ENCODE measurements at places on chromosomes 12 and 14.

- ATAC-seq, result no peak
Measured at GRCh38 chr14:99790978-99791376, 2.2 kb upstream of the EML1 start.

- ATAC-seq, result no peak
Measured at GRCh38 chr12:110421701-110422100, 18.2 kb upstream of the ANAPC7 start.

DNA sequence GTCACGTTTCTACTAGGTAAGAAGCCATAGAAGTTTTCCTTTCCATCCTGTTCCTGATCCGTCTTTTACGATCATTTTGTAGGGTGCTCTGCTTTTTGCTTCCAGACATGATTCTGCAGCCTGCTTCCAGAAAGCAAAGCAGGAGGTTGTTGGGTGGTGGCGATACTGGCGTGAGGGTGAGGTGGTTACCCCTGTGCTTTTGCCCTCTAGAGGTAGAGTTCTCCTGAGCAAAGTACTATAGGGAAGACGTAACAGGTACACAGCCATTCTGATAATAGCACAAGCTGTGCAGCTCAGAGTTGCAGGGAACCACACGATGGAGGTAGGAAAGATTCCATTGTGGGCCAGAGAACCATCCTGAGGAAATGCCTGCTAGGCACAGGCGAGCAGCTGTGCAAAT lies 186.0 kb downstream of the PAH start:
- no peak for ATAC-seq

DNA sequence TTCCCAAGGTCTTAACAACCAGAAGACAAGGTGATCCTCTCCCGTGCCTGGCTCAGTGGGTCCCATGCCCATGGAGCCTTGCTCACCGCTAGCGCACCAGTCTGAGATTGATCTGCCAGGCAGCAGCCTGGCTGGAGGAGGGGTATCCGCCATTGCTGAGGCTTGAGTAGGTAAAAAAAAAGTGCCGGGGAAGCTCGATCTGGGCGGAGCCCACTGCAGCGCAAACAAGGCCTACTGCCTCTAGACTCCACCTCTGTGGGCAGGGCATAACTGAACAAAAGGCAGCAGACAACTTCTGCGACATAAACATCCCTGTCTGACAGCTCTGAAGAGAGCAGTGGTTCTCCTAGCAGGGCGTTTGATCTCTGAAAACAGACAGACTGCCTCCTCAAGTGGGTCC lies 104.0 kb downstream of the C14orf39 start:
- ATAC-seq, result no peak

DNA sequence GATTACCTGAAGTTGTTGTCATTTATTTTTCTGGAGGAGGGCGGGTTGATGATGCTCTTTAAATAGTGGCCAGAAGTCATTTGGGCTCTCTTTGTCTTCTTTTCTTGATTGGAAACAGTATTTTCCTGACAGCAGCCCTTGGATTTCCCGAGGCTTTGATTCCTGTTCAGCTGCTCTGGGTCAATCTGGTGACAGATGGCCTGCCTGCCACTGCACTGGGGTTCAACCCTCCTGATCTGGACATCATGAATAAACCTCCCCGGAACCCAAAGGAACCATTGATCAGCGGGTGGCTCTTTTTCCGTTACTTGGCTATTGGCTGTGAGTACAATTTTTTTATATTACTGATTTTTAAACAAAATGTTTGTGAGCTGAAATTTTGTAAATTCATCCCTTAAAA lies 60.4 kb downstream of the ANAPC7 start:
- ATAC-seq, result no peak

DNA sequence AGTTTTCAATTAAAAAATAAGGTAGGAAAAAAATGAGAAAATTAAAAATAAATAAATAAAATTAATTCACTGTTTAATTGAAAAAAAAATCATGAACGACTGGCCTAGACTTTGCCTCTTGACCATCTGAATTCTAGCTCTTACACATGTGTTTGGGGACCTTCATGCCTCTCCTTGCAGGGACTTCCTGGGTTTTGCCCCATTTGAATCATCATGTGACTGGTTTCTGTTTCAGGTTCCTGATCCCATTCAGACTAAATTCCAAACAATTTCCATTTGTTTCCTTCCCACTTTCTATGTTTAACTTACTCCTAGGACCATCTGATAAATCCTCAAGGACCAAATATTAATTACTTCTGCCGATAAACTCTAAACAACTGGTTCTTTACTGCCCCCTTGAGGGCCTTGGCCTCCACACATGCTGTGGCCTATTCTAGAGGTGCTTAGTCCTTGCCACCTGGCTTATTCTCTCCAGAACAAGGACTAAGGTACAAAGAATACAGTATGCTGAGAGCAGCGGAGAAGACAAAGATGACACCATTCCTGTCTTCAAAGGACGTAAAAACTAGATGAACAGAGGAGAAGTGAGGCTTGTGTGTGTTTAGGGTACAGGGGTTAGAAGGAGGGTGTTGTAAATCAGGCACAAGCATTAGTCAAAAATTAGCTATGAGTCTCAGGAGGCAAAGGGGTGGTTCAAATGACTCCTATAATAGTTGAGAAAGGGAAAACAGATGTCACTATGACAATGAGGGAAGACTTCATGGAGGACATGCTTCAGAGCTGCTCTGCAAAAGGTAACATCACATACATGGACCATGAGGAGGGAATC lies 125.8 kb upstream of the AVPR1A start:
- peak; percentile 87 for ATAC-seq

GRCh38 chr12:85951823-85952222 lies 77.7 kb downstream of the NTS start:
- ATAC-seq, result no peak

DNA sequence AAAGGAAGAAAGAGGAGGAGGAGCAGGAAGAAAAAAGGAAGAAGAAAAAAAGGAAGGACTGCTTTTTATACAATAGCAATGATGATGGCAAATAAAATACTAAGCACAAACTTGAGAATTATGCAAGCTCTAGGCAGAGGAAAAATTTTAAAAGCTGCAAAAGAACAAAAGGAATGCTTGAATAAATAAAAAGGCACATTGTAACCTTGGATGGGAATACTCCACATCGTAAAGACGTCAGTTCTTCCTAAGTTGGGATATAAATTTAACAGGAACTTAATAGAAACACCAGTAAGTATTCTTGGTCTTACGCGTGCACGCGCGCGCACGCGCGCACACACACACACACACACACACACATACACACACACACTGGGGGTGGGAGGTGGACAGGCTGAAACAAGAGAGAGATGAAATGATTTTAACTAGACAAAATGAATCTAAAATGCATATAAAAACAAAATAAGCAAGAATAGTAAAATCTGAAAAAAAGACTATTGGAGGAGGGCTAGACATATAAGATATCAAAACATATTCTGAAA lies 43.0 kb downstream of the SERPINA3 start:
- no peak for ATAC-seq

DNA sequence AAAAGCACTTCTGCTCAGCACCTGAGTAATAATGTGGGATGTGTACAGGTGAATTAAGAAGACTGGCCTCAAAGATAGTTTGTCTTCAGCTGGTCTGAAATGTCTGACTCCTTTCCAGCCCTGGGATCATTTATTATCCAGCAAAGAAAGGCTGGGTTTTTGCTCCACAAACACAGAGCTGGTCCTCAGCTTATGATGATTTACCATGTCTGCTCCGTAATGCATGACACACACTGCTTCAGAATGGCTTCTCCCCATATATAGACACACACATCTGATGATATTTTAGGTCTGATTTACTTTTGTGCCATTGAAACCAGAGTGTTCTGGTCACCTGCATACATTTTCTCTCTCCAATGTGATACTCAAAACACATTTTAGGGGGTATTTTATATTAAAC lies 225.0 kb downstream of the SLC25A21 start:
- ATAC-seq, result no peak

DNA sequence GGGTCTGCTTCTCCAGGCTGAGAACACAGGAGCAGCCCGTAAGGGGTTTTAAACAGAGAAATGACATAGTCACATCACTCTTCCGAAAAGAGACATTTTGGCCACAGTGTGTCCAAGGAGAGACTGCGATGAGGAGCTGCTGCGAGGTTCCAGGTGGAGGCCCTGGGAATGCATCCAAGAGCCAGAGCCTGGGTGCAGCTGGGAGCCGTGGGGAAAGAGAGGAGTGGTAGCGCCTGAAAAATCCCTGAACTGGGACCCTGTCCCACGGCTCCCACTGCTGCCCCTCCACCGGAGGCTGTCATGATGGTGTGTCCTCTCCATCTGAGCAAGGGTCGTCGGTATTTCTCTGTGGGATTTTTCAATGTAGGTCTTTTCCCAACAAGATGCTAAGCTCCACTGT lies 146.9 kb downstream of the BCL11B start:
- no peak for ATAC-seq

GRCh38 chr14:50516091-50516490 lies 16.3 kb downstream of the MAP4K5 start:
- no peak for ATAC-seq

DNA sequence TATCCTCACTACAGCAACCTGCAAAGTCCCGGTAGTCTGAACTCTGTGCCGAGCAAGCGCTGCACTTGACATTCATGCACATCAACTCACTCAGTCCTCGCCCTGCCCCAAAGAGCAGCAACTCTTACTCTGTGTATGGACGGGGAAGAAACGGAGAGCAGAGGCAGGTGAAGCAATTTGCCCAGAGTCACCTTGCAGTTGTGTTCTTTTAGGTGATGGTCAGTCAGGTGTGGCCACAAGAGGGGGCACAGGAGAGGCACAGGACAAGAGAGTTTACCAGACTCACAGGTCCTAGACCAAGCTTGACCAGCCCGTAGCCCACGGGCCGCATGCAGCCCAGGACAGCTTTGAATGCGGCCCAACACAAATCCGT lies 39.1 kb downstream of the TSPAN11 start:
- no peak for ATAC-seq

DNA sequence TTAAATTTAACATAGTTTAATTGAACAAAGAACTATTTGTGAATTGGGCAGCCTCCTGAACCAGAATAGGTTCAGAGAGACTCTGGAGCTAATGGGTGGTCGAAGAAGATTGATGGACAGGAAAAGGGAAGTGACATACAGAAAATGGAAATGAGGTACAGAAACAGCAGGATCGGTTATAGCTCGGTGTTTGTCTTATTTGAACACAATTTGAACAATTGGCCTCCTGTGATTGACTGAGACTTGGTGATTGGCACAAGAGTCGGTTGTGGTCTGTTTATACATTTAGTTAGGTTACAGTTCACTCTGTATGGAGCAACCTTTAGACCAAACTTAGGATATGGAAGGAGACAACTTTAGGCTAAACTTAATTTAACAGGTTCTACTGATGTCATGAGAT lies 18.4 kb upstream of the CFL2 start:
- ATAC-seq, result no peak

DNA sequence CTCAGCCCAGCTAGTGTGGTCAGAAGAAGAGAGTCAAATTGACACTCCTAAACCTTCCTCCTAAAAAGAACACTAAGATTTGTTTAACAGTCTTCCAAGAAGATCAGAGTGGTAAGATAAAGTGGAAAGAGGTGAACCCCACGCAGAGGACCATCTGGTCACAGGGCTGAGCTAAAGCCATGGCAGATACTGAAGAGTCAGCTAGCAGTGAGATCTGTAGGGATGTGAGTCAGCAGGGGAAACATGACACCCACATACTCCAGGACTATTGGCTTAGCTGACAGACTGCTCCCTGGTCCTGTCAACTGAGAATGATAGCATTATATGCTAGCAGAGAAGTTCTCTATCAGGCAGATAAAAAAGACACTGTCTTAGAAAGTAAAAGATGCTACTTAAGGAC lies 269.4 kb upstream of the ALG10 start:
- no peak for ATAC-seq

DNA sequence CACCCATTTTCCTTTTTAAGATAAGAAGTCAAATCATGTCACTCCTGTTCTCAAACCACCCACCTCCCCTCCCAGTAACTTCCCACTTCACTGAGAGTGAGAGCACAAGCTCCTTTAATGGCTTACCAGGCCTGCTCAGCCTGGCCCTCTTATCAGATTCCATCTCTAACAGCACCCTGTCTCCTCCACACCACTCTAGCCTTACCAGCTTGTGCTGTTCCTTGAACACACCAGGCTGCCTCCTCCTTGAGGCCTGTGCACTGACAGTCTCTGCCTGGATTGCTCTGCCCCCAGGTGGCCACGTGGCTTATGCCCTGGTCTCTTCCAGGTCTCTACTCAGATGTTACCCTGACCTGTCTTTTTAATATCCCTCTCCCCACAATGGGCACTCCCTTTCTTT lies 40.1 kb upstream of the EVL start:
- ATAC-seq, result peak; percentile 92

DNA sequence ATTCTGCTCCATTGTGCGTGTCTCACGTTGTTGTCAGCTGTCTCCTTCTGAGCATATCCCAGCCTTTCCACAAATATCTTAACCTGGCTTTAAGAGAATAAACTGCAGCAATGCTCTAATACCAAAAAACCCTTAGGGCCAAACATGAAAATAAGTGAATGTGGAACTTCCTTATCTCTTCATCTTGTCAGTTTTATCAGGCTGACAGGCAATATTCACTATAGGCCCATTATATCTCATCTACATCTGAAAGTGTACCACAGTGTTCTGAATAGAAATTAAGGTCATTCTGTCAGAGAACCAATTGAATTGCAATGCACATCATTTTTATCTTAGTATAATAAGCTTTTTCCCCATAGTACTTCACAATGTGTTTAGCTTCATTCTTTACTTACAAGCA lies 933.1 kb upstream of the FBXO33 start:
- ATAC-seq, result no peak

DNA sequence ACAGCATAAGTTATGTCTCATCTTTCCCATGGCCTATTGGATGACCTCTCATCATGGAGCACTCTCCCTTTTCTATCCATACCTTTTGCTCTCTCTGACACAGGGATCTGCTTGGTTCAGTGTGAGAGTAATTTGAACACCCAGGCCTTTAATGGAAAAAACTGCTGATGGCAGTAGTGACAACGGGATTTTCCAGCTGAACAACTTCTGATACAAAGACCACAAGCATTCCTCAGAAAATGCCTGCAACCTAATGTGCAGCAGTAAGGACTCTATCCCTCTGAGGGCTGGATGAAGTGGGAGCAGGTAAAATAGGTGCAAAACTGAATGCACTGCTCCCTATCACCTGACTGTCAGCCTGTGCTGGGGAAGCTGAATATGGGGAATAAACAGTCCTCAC lies 51.0 kb downstream of the KANSL2 start:
- no peak for ATAC-seq

GRCh38 chr12:67243260-67243659 lies 25.9 kb upstream of the CAND1 start:
- ATAC-seq, result no peak

GRCh38 chr12:93870020-93870795 lies 193.0 kb downstream of the CRADD start:
- ATAC-seq, result no peak

GRCh38 chr12:85866986-85867776 lies 6.9 kb upstream of the NTS start:
- peak; percentile 79 for ATAC-seq

DNA sequence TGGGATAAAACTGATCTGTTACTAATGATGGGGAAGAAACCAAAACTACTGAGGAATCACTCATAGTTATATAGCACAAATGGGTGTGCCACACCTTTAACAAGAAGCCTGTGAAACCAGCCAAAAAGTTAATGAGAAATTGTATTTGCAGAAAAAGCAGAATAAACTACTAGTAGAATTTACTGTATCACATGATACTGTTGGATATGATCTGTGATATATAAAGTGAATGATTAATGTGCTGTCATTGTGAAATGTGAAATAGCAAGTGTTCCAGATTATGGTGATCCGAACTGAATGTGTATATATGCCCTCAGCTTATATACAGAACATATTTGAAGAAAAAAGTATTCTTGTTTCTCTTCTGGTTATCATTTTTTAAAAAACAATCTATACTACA lies 30.5 kb downstream of the VEZT start:
- no peak for ATAC-seq

- no peak for ATAC-seq
Measured at GRCh38 chr14:81330619-81331122, 69.5 kb downstream of the STON2 start.

- no peak for ATAC-seq
Measured at GRCh38 chr14:83975841-83976770, 1553.8 kb upstream of the FLRT2 start.
